SK-MEL-5 (cell line): ENCODE measurements at places on chromosomes 2 and 18. TPM values are rescaled to one million over a fixed set of nuclear protein-coding genes. Genes with fewer than 3 reads are reported as not detected.
A peak's percentile ranks its signal among the peaks of the same experiment; 100 is the strongest.

DNA sequence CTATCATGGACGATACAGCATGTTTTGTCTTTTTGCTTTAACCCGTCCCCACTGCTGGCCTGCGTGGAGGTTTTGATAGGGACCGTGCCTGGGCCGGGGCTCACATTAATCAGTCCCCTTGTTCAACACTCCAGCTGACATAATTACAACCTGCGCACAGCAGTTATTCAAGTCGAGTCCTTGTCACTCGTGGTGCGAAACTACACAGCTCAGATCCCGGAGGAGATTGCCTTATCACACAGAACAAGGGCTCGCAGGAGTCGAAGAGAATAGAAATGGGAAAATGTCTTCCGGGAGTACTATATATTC is 304.4 kb downstream of the ZNF407 start:
- no peak for DNase-seq

MAPK4 gene
- 55.8 and 62.4 TPM in 2 replicates for total RNA-seq

STPG4 gene
- 0.26 TPM in 1 of 2 replicates, not detected in the other for total RNA-seq

SLC11A1 gene
- 0.11 TPM in 1 of 2 replicates, not detected in the other for total RNA-seq

DNA sequence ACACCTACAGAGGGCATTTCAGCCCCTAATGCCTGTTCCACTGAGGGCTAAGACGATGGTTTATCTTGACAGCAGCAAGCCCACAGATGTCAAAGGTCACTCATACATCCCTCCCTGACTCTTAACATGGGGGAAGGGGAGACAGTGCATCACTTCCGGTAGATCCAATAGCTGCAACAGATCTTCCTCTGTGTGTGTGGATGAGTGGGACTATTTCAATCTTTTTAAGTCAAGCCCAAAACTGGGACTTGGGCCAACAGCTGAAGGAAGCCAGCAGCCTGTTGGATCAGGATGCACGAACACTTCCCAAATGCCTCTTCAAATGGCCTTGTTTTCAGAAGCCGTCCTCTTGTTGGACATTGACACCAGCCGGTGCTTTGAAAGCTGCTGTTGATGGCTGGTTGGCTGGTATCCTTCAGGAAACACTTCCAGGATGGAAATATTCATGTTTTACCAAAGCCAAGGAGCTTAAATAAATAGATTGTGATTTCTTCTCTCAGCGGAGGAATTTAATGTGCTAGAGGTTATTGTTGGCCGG is 59.2 kb downstream of the IL1R2 start:
- DNase-seq = no peak

DNA sequence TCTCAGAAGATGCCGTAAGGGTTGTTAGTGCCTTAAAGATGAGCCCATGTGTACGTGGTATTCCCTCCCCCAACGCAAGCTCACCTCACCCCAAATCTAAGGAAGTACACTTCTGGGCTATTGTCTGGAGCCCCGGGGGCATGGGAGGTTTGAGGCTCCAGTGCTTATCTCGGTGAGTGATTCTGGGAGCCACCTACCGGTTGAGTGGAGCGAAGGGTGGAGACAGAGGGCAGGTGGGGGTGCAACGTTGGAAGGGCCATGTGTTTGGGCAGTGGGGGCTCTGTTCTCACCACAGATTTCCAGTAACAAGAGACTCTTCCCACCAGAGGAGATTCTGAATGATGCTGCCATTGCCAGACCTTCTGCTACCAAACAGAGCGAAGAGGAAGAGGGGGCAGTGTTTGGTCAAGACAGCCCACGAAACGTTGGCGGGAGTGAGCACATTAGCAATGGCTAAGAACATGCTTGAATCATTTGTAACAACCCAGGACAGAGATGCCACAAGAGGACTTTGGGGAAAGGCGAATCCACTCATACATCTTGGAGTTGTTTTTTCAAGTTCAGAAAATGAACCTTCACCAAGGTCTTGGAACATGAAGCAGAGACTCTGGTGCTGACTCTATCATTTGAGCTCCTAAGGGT is 38.7 kb downstream of the TWIST2 start:
- no peak for DNase-seq

GRCh38 chr2:11695576-11695975 is 25.6 kb upstream of the NTSR2 start:
- no peak for DNase-seq

DNA sequence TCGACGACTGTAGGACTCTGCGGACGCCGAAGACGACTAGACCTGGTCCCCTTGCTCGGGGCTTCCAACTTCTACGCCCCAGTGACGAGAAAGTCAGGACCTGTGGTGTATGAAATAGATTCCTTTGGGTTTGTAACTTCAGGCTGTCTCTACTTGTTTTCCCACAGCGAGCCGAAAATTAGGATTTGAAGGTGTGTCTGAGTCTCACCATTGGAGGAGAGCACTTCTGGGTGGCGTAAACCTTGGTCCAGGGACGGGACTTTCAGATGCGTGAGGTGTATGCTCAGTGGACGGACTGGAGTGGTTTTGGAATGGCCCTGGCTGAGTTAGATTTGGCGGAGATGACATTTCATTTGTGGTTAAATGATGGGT is 1.3 kb downstream of the BIRC6 start:
- peak; percentile 39 for DNase-seq
